Activated CD4-positive, alpha-beta T cell treated with anti-CD3 and anti-CD28 coated beads, Interleukin-2, amount 50 U/mL, for 4 hours (primary cell): ENCODE measurements at places on chromosomes 1 and 21.

DNA sequence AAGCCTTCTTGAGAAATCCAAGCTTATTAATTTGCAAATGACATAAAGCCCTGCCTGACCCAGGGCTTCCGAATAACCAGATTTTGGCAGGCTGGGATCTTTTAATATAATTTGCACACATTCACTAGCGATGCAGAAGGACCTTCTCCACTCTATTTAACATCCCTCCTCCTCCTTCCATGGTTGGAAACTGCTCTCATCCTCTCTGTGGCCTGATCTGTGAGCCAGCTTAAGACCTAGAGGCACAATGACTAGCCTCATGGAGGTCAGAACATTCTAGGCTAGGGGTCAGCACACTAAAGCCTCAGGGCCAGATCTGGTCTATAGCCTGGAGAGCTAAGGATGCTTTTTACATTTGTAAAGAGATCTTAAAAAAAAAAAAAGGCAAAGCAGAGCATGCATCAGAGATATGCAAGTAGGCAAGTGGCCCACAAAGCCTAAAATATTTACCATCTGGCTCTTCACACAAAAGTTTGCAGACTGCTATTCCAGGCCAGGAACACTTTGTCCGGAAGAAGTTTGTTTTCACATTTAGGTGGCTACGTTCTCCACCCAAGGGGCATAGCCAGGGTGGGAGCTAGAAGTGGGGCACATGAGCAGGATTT lies 138.2 kb upstream of the HMGB4 start:
- no peak for DNase-seq

GRCh38 chr1:87594736-87595383 lies 266.2 kb downstream of the LMO4 start:
- DNase-seq = no peak

GRCh38 chr1:207021139-207021861 lies 11.3 kb downstream of the C1orf116 start:
- no peak for DNase-seq

- no peak for DNase-seq
These were observed 298.3 kb downstream of the RWDD3 start for GRCh38 chr1:95532335-95532734.

- DNase-seq = no peak
These were observed 139.2 kb downstream of the PTPRC start for GRCh38 chr1:198778049-198778448.

DNA sequence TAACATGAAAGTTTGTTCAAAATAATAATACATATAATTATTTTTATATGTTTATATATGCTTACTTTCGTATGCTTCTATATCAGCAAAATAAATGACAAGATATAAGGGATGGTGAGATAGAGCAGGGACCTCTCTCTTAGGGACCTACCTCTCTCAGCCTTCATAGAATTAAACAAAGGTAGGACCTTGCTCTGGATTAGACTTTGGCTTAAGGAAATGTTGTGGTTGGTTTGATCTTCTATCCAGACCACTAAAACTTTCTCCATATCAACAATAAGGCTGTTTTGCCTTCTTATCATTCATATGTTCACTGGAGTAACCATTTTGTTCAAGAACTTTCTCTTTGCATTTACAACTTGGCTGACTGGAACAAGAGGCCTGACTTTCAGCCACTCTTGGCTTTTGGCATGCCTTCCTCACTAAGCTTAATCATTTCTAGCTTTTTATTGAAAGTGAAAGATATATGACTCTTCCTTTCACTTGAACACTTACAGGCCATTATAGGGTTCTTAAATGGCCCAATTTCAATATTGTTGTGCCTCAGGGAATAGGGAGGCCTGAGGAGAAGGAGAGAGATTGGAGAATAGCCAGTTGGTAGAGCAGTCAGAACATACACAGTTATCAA lies 14.4 kb downstream of the FRRS1 start:
- no peak for DNase-seq

- DNase-seq = no peak
These were observed 3.7 kb downstream of the MCL1 start for GRCh38 chr1:150575518-150576366.

DNA sequence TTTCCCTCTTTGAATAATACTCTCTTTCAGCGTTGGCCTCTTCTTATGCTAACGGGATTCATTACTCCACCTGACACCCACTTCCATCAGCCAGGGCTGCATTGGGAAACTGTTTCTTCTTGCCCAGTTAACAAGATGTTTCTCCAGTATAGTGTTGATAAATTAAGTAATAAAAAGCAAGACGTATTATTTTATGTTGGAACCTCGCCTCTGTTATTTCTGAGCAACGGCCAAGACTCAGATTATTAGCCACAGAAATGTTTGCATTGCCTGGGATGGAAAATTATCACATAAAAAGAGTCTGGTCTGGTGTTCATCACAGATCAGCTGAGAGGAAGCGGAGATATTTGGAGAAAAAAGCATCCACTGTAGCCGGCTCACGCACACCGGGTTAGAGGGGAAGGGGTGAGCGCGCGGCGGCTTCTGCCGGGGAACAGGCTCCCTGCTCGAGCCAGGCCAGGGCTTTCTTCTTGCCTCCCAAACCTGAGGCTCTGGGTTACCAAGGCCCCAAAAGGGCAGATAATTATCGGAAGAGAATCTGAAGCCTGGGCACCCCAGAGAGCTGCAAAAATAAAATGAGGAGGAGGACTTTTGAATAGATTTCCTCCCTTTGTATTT lies 189.5 kb downstream of the PRDM16 start:
- DNase-seq = no peak

DNA sequence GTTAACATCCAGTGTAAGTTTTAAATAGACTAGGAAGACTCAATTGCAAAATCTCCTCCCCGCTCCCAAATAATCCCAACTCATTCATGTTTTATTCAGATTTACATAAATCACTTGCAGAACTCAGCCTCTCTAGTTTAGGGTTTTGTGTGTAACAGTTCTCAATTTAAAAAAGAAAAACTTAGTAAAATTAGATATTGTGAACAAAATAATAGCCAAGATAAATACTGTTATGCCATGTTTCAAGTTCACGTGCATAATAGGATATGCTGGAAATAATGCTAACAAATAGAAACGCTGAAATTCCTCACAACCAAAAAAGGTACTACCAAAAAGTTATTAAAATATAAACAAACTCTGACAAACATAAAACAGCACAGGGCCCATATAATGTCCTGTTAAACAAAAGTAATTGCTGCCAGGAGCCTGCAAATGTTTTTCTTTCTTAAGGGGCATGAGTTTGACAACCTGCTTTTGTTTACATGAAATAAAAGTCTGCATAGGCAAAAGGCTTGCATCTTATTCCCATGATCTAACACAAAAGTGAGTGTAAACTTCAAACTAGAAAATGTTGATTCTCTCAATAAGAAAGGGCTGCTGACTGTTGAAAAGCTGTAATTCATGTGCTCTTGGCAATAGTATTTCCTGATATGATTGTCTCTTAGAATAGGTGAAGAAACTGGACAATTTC lies 2.9 kb downstream of the SERTAD4 start:
- DNase-seq = no peak

DNA sequence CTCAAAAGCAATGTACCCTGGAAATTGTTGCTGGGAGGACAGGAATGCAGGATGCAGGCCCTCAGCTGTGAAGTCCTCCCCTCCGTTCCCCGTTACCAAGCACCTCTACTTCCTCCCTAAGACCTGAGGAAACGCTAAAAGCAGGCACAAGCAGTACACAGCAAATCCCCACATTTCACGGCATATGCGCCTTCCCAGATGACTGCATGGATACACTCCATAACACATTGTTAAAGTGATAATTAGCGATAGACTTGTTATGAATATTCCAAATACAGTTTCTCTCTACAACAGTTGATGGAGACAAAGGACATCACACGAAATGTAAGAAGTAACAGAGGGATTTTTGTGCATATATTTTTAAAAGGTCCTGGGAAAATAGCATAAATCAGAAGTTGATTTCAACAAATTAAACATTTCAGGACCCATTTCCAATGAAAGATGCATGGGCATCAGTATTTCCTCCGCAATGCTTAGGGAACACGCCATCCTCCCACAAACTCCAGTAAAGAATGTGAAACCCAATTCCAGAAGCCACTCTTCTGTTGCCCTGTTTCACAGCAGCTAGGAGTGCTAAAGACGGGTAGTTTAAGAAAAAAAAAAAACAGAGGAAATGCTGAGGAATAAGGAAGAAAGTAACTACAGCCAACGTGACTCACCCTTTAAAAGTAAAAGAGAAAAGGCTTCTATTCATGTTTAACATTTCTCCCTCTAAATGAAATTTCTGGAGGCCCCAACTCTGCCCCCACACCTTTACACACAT lies 75.5 kb downstream of the HIVEP3 start:
- DNase-seq = no peak

GRCh38 chr1:9736241-9736640 lies 84.7 kb downstream of the PIK3CD start:
- no peak for DNase-seq

DNA sequence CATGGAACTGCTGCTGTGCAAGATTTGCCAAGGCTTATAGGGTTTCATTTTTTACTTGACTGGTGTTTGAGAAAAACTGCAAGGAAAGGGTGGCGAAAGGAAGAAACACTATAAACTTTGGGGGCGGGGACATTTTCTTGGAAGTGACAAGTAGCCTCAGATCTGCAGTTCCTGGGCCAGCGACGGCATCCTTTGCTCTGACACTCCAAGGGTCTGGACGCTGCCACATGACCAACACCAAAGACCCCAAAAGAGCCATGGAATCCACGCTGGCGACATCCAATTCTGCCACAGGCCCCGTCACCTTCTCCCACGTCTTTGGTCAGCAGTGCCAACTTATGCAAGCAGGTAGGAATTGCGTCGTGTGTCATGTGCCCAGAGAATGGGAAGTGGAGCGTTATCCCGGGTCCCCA lies 193.4 kb downstream of the PRDM2 start:
- no peak for DNase-seq

GRCh38 chr1:176733661-176734060 lies 270.7 kb downstream of the PAPPA2 start:
- no peak for DNase-seq
